Spinal cord (tissue), 10 donors: ENCODE measurements at places on chromosomes 2 and 18. TPM values are rescaled to one million over a fixed set of nuclear protein-coding genes. Genes with fewer than 3 reads are reported as not detected.

The CCDC88A gene
- 194 TPM for polyA plus RNA-seq

The SLC14A1 gene
- polyA plus RNA-seq = 1.2 TPM

- H3K4me3 ChIP-seq = no peak overlapping the region
- no peaks in the 10 kb centered on the region for H3K27me3 ChIP-seq
- DNase-seq = no peak
Observed at GRCh38 chr2:25497229-25497917, 155.6 kb upstream of the DNMT3A start.

GRCh38 chr2:214628091-214628490, 181.4 kb downstream of the BARD1 start:
- no peak for DNase-seq
- no peaks in the 10 kb centered on the region for H3K27me3 ChIP-seq
- H3K27ac ChIP-seq = no peak overlapping the region
- H3K4me3 ChIP-seq = no peak overlapping the region
- no peaks in the 10 kb centered on the region for H3K36me3 ChIP-seq
